ENCODE measurements at places on chromosomes 7 and 10.

DNA sequence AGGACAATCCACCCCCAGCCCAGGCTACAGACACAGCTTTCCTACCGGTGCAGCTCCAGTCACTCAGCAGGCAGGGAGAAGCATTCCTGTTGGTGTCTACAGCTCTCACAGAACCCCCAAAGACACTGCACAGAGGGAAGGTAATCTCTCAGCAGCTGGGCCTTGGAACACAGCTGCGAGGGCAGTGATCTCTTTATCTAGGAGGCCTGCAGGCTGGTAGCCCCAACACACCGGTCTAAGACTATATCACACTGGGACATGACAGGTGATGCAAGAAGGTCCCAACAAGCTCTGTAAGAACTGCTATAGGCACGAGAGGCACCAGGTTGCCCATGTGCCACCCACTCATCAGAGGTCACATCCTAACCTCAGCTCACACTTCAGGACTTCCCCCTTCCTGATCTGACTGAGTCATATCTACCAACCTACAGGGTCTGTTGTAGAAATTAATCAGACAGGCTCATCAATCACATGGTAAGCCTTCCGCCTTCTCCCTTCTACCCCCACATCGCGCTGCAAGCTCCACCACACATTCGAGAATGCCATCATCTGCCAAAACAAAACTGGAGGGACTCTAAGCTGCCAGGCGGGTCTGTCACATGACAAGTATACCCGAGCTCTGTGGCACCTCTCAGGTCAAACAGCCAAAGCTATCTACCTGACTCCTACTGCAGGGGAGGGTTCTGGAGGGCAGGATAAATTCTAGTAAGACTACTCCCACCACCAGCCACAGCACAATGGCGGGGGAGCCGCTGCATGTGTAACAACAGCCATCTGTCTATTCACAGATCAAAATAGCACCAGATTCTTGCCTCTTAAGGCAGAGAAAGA, 26.1 kb downstream of the FAM53B start:
- no peak for DNase-seq

DNA sequence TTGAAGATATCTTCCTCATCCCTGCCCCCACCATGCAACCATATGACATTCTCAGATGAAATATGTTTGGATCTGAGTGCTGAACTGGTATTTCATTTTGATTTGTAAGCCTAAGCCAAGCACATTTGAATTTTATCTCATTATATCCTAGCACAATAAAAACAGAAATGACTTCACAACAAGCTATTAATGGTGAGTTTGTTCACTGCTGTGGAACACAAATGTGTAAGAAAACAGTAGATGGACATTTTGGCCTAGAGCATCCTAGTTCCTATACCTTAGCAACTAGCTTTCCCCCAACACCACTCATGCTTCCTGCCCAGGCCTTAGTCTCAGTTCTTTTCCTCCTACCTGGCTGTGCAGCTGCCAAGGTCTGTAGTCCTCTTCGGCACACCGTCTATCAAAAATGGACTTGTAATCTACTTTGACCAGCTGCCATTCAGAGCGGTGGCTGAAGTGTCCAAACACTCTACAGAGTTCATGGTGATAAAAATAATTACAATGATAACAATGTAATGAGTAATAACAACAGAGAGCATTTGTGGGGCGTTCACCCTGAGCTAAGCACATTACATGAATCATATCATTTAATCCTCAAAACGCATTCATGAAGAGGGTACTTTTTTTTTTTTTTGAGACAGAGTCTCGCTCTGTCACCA, 491.9 kb downstream of the SORCS1 start:
- DNase-seq, result no peak

GRCh38 chr10:125827133-125827532, 3.8 kb downstream of the BCCIP start:
- DNase-seq, result no peak

- no peak for DNase-seq
These were observed 41.8 kb upstream of the GJD4 start for GRCh38 chr10:35563261-35563891.

DNA sequence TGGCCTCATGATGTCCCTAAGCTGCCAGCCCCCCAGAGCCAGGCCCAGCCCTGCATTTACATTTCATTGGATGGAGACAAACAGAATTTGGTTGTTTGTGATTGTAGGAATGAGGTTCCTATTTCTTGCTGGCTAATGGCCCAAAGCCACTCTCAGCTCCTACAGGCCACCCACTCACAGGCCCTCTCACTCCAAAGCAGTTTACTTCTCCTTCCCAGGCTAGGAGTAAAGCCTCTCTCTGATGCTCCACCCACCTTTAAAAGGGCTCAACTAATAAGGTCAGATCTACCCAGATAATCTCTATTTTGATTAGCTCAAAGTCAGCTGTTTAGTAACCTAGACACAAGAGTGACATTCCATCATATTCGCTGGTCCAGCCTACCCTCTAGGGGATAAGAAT, 11.2 kb upstream of the CUZD1 start:
- DNase-seq, result no peak

GRCh38 chr7:150449206-150449952, 1.1 kb upstream of the GIMAP8 start:
- no peak for DNase-seq

GRCh38 chr10:89062861-89063260, 72.3 kb downstream of the FAS start:
- no peak for DNase-seq

GRCh38 chr10:32357056-32357735, 10.2 kb upstream of the EPC1 start:
- DNase-seq, result no peak
